Stimulated activated CD4-positive, alpha-beta T cell treated with anti-CD3 and anti-CD28 coated beads, Interleukin-15, amount 100 ng/mL, for 24 hours (primary cell): ENCODE measurements at places on chromosomes 12 and 14.
A peak's percentile ranks its signal among the peaks of the same experiment; 100 is the strongest.

DNA sequence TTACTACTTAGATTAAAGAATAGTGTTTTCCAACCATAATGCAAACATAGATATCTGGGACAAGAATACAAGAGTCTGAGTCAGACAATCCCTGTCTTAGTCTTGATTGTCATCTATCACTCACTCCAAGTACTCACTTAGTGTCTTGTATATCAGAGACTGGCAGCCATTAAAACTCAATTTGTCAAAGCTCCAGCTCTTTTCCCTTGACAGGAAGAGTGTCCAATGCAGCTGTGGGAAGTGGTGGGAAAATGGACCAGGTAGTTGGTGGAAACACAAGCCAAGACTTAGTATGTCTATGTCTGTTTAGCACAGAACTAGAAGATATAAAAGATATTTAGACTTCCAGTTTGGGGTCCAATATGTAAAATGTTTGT is 271.6 kb upstream of the CLEC14A start:
- DNase-seq = no peak

- peak; percentile 81 for DNase-seq
Measured at GRCh38 chr12:62256408-62257096, 3.7 kb upstream of the USP15 start.

GRCh38 chr12:43318021-43318420 is 234.0 kb downstream of the ADAMTS20 start:
- no peak for DNase-seq

GRCh38 chr12:106301241-106301610 is 1.3 kb upstream of the TCP11L2 start:
- no peak for DNase-seq
